Prostate gland (tissue), 2 donors: ENCODE measurements at places on chromosomes 5 and 9. TPM values are rescaled to one million over a fixed set of nuclear protein-coding genes. Genes with fewer than 3 reads are reported as not detected.
A peak's percentile ranks its signal among the peaks of the same experiment; 100 is the strongest.

ARL14EPL gene
- not detected for total RNA-seq

PCDHB2 gene
- 23.0 TPM for total RNA-seq

PCDHA4 gene
- 2.4 TPM for total RNA-seq

GRIA1 gene
- total RNA-seq, result not detected

- DNase-seq, result no peak
- H3K4me3 ChIP-seq, result no peak overlapping the region
- no peaks in the 10 kb centered on the region for H3K36me3 ChIP-seq
- no peaks in the 10 kb centered on the region for H3K4me1 ChIP-seq
- H3K27ac ChIP-seq, result no peak overlapping the region
Observed at GRCh38 chr9:36893184-36893583, 140.9 kb downstream of the PAX5 start.

- H3K27ac ChIP-seq, result no peak overlapping the region
- DNase-seq, result no peak
- H3K27me3 ChIP-seq, result no peaks in the 10 kb centered on the region
- H3K4me1 ChIP-seq, result no peaks in the 10 kb centered on the region
Observed at GRCh38 chr5:130693509-130693908, 471.5 kb downstream of the HINT1 start.

DNA sequence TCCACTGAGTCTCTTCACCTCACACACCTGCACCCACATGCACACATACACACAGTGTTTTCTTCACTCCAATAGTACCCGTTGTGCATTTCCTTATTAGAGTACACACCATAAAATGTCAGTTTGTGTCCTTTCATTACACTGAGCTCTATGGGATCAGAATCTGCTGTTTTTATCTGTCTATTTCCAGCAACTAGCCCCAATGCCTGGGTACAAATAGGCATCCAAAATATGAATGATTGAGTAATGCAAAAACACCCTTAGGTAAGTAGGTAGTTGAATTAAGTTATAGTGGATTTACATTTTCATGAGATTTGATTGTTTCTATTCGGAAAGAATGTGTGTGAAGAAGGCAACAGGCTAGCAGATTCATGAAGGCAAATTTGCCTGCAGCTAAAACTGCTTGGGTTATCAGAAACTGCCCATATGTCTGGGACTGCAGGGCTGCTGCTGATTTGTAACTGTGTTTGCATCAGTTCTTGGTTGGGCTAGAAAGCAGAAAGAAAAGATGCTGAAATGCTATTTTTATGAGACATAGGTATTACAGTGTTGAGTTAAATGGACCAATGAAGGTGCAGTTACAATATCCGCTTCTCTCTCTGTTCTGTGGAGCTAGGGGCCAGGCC is 26.9 kb downstream of the PPP3R2 start:
- peak; percentile 9 for DNase-seq
- H3K27me3 ChIP-seq, result no peaks in the 10 kb centered on the region
- no peaks in the 10 kb centered on the region for H3K36me3 ChIP-seq
- no peak overlapping the region for H3K4me3 ChIP-seq
- no peaks in the 10 kb centered on the region for H3K4me1 ChIP-seq

GRCh38 chr5:124056326-124056990 is 544.5 kb downstream of the CSNK1G3 start:
- H3K27ac ChIP-seq, result no peak overlapping the region
- H3K4me1 ChIP-seq, result no peaks in the 10 kb centered on the region
- no peaks in the 10 kb centered on the region for H3K36me3 ChIP-seq
- H3K27me3 ChIP-seq, result no peaks in the 10 kb centered on the region
